ENCODE measurements at places on chromosomes 6 and 20.

GRCh38 chr6:159753081-159753872 lies 8.6 kb upstream of the ACAT2 start:
- no peak for DNase-seq

DNA sequence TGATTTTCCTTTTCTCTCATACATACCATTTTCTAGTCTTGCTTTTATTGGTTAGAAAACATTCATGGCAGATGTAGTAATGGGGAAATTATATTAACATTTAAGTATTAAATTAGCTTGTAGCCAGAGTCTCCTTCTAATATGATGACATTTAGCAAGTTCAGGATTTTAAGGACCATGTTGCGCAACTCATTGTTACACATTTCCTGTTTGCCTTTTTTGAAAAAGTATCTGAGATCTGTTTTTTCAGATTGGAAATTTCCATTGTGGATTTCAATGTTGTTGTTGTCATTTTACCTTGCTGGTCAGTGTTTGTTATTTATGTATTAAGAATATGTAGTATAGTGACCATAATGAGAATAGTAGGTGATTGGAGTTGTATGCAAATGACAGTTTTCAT lies 38.7 kb downstream of the CDKAL1 start:
- no peak for DNase-seq

DNA sequence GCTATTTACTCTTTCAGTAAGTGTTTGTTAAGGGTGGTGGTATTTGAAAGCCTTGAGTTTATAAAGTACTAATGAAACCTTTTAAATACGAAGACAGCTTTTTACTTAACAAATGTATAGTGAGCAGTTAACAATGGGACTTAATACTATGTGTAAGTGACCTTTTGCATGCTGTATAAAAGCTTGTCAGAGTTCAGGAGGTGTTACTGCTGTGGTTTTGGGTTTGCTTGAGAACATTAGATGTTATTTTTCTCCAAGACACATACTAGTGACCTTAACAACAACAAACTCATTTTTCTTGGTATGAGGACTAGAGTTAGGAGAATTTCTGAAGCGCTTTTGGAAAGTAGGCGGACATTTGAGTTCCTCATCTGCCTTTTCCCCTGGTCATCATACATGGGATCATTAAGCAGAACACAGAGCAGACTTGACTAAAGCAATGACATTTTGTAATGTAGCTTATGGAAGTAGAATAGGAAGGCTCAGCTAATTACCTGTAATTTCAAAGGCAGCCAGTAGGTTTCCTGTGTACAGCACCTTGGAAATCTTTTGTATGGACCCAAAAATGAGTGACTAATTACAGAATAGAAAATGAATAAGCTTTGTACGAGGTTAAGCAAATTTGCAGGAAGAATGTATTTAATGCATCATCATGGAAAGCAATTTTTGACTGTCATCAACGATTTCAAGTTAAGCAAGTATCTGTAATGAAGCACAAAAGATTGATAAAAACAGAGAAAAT lies 14.1 kb downstream of the CDYL start:
- DNase-seq, result no peak

DNA sequence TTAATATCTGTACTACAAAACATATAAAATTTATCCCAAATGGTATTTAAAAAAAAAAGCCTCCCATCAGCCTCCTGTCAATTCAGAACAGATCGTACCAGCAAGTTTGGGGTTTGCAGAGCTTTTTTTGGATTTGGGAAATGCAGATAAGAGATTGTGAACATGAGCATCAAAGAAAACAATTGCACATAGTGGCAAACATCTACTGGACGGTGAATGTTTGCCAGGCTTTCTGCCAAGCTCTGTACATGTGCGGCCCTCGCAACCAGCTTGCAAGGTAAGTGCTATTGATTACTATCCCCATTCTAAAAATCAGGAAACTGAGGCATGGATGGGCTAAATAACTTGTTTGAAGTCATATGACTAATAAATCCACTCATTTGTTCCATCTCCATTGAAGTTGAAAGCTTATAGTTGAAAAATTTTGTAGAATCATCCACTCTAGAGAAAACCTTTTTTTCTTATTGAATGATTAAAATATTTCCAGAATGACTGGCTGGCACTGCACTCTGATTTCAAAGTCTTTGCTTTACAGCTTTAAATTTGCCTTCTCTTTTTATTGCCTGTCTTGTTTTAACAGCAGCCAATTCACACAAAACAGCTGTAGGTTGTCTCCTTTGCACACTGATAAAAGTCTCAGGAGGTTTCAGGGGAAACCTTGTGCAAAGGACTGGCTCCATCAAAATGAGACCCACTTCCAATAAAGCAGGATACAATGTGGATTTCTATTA lies 37.4 kb upstream of the SIRT5 start:
- DNase-seq, result no peak

DNA sequence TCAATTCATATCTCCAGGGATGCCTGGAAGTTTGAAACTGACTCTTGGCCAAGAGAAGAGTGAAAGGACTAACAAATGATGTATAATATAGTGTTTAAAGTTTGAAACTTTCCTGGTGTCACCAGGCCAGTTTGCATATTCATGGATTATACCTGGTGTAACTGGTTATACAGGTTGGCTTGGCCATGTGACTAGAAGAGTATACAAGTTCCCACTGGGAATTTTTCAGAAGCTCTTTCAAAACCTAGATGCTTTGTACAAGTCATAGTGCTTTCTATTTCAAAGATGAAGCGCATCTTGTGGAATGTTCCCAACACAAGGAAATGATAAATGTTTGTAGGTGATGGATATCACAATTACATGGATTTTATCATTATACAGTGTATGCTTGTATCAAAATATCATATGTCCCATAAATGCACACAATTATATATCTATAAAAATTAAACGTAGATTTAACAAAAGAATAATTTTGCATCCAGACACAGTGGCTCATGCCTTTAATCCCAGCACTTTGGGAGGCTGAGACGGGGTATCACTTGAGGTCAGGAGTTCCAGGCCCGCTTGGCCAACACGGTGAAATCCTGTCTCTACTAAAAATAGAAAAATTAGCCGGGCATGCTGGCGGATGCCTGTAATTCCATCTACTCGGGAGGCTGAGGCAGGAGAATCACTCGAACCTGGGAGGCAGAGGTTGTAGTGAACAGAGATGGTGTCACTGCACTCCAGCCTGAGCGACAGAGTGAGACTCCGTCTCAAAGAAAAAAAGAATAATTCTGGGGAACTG lies 1420.2 kb downstream of the GRIK2 start:
- DNase-seq, result no peak

DNA sequence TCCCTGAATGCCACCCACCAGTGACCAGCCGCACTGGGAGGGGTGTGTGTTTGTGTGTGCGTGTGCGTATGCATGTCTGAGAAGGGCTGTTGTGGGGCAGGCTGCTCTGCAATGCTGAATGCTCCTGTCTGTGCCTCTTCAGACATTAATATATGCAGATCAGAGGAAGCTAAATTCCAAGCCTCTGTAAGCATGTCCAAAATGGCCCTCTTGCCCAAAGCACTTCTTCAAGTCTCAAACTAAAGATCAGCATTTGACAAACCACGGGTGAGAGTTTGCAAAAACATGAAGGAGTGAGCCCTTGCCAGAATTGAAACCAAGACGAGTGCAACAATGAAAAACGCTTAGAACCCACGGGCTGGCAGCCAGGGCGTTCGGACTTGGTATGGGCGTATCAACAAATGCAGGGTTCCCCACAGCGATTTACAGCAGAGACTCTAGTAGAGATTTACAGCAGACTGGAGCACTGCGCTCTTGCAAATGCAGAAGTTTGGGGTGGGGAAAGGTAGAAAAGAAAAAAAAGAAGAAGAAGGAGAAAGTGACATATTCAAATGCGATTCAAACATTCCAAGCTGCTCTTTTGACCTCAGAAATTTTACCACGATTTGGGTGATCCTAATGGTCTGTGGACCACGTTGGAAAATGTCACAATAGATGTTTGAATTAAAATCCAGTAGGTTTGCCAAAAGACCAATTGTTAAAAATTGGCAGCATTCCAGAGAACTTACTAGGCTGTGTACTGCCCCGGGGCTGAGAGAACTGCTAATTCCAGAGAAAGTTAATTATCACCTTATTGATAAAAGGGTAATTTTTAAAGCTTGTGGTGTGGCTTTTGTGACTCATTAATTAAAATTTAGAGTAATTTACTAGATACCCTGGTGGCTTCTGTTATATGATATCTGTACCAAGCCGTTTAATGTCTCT lies 3.5 kb downstream of the SCML4 start:
- DNase-seq, result peak; percentile 27

DNA sequence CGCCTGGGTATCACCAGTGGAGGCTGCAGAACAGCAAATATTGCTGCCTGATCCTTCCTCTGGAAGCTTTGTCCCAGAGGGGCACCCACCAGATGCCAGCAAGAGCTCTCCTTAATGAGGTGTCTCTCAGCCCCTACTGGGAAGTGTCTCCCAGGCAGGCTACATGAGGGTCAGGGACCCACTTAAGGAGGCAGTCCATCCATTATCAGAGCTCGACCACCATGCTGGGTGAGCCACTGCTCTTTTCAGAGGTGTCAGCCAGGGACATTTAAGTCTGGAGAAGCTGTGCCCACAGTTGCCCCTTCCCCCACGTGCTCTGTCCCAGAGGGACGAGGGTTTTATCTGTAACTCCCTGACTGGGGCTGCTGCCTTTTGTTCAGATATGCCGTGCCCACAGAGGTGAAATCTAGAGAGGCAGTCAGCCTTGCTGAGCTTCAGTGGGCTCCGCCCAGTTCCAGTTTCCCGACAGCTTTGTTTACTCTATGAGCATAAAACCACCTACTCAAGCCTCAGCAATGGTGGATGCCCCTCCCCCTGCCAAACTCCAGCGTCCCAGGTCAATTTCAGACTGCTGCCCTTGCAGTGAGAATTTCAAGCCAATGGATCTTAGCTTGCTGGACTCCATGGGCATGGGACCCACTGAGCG lies 25.9 kb upstream of the AIG1 start:
- DNase-seq, result no peak

DNA sequence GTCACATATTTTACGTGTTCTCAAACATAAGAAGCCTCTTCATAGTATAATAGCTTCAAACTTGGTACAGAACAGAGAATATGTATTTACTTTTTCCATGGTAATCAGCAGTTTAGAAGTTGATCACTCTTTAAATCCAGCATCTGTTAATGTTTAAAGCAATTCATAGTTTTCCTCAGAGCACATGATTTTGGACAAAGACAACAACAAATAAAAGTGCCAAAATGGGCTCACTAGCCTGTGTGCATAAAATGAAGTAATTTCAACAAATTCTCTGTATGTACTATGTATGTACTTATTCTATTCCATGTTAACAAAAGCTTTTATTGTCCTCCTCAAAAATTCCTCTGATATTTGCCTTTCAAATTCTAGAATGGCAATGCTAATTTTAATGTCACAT lies 38.1 kb upstream of the UST start:
- DNase-seq, result no peak

- DNase-seq, result peak; percentile 3
Measured at GRCh38 chr6:53159558-53159957, 10.9 kb upstream of the GCM1 start.

GRCh38 chr6:65202738-65203137 lies 504.3 kb downstream of the EYS start:
- no peak for DNase-seq

DNA sequence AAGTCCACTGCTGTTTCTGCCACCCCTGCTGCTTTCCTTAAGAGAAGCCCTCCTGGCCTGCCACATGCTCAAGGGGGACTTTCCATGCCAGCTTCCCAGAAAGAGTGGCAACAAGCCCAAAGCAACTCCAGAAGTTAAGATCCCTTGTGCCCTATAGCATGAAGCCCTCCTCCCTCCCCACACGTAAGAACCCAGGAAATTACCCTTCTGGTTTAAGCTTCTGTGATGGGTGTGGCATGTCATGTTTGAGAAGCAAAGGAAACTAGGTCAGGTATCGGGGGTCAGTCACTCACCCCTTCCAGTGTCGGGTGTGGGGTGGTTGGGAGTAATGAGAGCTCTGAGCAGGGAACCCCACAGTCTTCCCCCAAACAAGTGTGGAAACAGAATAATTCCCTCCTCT lies 196.1 kb downstream of the LRFN2 start:
- no peak for DNase-seq

DNA sequence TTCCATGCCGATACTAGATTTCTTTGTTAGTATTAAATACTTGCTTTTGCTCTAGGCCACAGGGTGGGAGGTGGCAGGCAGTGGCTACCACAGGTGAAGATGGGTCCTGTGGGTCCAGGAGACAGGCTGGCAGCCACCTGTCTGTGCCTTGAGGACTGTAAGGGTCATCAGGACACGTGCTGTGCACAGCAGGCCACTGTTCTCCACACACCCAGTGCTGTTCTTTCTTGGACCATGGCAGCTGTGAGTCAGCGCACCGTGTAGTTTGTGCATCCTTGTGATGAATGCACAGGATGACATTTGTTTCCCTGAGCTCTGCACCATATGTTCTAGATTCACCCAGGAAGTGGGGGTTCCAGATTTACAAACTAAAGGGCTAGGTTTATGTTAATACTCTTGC lies 317.0 kb downstream of the ZFAND3 start:
- no peak for DNase-seq

GRCh38 chr6:30283761-30284160 lies 43.0 kb upstream of the TRIM39 start:
- DNase-seq, result no peak

All from NCI-H2171 treated with DMSO at 0.1 percent for 48 hours (cell line).